ENCODE measurements at places on chromosomes 7 and 10. TPM values are rescaled to one million over a fixed set of nuclear protein-coding genes. Genes with fewer than 3 reads are reported as not detected.

DNA sequence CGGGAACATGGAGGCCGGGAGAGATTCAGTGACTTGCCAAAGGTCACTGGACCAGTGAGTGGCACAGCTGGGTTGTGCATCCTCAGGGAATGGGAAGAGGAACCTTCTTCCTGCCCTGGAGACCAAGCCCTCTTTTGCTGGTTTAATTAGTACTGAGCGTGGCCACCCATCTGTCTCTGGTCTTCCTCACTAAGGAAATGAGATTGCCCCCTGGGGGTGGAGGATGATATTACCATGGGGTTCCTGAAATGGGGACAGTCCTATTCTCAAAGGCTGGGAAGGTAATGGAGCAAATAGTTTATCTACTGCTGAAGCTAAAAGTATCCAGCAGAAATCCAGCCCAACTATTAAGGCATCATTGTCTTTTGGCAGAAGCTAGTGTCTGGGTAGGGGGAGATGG lies 98.6 kb upstream of the FGFR2 start:
- DNase-seq, result no peak

ZNF722 gene
- total RNA-seq, result not detected

ZNF736 gene
- 12.0 TPM for total RNA-seq

- no peak for DNase-seq
Measured at GRCh38 chr7:151327022-151327421, 14.6 kb upstream of the NUB1 start.

AKR1D1 gene
- not detected for total RNA-seq

BTBD16 gene
- 0.09 TPM for total RNA-seq

TRIM50 gene
- total RNA-seq, result not detected

DNA sequence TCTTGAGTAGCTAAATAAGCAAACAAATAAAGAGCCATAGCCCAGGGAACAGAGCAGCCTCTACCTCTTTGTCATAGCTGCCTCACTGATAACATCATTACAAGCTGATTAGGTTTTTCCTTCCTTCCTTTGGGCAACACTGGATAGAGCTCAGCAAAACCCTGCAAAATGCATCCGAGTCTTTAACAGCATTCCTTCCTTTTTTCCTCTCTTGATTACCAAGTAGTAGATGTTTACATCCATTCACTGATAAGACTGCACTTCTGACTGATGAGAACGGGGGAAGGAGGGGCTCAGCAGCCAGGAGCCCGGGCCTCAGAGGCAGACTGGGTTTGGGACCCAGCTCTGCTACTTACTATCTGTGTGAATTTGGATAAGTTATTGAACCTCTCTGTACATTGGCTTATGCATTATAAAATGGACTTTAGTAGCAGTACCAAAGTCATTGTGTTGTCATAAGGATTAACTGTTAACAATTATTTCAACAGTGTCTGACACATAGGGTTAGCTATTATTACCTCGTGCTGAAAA lies 214.2 kb downstream of the ANK3 start:
- DNase-seq, result peak; percentile 22

- peak; percentile 98 for DNase-seq
Measured at GRCh38 chr7:97117372-97118188, at the start of gene SDHAF3. Gene SDHAF3, plus strand, starts transcription at chr7:97117698. Its CDS starts 26 bp downstream, at chr7:97117724.

DNA sequence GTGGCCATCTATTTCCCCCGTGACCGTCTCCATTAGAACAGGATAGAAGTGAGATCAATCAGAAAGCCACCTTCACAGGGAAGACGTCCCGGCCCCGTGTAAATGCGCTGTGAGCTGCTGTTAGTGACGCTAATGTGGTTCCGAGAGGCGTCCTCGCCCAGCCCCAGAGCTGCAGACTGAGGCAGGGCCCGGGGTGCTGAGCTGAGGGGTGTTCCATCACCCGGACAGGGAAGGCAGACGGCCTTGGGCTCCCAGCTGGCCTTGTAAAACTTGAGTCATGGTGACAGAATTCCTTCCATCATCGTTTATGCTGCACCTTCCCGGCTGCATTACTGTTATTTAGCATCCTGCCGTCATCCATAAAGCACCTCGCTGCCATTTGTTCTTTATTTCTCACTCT lies 195.3 kb upstream of the CTBP2 start:
- no peak for DNase-seq

CYP26A1 gene
- total RNA-seq, result not detected

DNA sequence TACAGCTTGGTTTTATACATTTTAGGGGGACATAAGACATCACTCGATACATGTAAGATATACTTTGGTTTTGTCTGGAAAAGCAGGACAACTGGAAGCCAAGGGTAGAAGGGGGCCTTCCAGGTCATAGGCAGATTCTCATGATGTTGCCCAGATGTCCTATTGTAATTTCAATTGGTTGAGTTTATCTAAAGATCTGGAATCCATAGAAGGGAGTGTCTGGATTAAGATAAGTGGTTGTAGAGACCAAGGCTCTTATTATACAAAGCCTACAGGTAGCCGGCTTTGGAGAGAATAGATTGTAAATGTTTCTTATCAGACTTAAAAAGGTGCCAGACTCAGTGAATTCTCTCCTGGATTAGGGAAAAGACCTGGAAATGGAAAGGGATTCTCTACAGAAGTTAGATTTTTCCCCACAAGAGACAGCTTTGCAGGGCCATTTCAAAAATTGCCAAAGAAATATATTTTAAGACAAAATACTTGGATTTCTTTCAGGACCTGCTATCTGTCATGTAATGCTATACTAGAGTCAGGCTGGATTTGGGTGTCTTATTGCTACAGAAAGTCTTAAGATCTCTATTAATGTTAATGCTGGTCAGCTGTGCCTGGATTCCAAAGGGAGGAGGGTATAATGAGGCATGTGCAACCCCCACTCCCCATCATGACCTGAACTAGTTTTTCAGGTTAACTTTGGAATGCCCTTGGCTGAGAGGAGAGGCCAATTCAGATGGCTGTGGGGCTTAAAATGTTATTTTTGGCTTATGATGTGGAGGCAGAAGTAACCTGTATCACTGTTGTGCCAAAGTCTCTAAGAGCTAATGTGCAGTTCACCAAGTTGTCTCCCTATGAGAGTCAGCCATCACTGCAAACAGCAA lies 511.1 kb upstream of the C7orf33 start:
- DNase-seq, result no peak

- peak; percentile 86 for DNase-seq
Measured at GRCh38 chr7:130009848-130010688, 41.1 kb downstream of the ZC3HC1 start.

MMP21 gene
- total RNA-seq, result 0.09 TPM

DNA sequence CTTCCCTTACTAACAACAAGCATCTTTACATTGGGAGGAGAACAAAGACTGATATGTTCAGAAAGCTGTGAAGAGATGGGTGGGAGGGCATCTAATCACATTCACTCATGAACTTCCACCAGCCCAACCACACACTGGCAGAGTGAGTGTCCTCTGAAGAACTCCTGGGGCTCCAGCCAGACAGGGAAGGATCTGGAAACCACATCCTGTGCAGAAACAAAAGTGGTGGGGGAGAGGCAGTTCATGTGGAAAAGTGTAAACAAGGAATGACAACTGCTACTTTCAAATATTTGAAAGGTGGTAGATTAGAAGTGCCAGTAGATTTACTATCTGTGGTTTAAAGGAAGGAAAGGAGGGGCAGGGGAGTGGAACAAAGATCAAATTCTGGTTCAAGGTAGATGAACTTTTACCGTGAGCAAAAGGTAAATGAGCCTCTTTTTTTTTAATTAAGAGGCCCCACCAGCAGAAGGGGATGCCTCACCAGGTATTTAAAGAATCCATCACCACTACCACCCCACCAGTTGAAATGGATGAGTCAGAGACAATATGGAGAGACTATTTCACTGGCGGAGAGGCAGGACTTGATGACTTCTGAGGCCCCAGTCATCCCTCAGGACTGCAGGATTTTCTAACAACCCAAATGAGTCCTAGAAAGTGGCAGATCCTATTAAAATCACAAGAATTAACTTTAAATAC lies 34.5 kb downstream of the GOT1 start:
- peak; percentile 44 for DNase-seq

DNA sequence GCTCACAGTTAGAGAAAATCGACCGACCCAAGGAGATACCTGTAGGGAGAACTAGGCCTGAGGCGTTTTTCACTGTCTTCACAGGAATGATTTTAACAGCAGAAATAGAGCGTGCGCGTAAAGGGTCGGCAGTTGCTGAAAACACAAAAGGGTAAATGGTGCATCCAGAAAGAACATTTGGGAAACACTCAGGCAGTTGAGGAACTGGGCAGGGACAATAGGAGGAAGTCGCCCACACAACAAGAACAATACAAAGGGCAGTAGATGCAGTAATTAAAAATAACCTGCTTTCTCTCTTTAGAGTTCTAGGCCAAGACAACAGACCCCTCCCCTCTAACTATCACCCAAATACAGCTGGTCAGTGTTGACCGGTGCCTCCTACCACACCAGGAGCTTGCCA lies 126.6 kb downstream of the SORBS1 start:
- no peak for DNase-seq

LDB3 gene
- under 0.01 TPM for total RNA-seq

DNA sequence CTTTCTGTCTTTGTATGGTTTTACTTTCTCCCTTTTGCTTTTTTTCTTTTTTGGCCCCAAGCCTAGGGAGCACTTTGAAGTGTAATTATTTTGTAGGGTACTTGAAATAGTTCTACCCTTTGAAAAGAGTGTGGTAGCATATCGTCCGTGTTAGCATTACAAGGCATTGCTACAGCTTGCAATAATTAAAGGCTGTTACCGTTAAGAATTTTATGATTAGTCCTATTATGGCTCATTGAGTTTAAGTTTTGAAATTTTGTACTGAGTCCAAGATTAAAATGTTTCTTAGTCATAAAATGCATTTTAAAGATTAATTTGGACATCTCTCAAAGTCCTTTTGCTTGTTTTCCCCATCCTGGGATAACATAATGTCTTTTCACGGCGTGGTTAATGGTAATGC lies 490.0 kb upstream of the LRRN3 start:
- DNase-seq, result no peak

DNA sequence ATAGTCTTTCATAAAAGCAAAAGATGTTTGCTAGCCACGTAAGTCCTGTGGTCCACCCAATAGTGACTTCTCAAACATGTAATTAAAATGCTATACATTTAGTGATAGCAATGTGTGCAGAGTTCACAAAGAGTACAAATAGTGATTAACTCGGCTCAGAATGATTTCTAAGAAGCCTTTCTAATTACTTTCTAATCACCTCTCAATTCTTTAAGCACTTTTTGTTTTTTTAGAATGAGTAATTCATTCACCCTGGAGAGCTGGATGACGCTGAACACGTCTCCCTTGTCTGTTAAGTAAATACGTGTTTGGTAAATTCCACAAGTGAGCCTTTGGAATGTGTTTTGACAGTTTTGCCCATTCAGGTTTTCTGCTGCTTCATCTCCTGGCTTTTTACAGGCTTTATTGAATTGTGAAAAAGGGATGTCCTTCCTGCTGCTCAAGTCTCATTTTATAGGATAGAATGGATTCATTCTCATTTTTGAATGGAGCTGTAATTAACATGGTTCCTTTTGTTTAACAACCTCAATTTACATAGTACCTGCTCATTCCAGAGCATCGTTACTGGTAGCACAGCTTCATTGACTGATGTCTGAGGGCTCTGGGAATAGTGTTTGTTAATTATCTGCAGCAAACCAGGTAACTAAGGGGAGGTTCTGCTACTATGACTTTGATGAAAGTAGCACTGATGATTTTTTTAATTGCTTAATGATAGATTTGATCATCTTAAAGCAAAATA lies 212.1 kb downstream of the VTI1A start:
- DNase-seq, result no peak

TNS3 gene
- total RNA-seq, result 28.3 TPM

DNA sequence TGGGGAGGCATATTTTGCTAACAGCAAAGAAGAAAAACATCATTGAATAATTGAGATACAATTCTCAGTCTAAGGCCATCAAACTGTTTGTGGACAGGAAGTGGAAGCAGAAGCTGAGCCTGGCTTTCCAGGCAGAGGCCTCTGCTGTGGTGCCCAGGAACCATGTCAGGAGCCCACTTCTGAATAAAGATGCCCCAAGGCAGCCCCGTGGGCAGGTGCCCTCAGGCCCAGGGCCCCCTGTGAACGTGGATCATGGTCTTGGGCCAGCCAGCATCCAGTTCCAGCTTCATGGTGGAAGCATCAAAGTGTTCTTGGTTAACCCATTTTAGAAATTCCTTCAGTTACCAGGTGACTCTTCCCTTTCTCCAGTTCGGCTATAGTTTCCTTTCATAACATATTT lies 346.8 kb downstream of the PTPRN2 start:
- DNase-seq, result no peak

- DNase-seq, result no peak
Measured at GRCh38 chr10:54096892-54097291, 704.1 kb downstream of the PCDH15 start.

GRCh38 chr7:5679048-5679812 lies 102.2 kb downstream of the RNF216 start:
- no peak for DNase-seq

FAM180A gene
- total RNA-seq, result 2.5 TPM

DNA sequence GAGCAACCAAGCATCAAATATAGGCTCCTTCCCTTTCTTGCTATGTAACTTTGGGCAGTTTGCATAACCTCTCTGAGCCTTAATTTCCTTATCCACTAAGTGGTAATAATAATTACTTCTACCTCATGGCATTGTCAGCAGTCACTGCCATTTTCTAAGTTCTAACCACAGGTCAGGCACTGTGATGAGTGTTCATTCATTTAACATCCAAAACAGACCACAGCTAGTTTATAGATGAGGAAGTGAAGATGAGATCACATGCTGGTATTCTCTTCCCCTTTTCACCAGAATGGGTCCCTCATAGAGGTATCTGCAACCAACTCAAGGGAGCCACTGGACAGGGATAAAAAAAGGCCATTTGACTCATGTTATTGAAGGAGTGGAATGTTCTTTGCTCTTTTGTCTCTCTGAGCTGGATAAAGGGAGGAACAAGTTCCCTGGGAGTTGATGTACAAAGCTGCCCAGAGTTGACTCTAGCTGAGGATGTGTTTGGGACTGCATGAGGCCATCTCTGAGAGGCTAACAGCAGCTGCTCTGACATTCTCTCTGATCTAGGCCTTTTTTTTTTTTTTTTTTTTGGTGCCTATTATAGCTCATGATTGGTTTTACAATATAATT lies 65.0 kb downstream of the DNAJC12 start:
- DNase-seq, result no peak

GRCh38 chr10:10826125-10826524 lies 191.5 kb upstream of the CELF2 start:
- DNase-seq, result peak; percentile 94

LEP gene
- under 0.01 TPM for total RNA-seq

GRCh38 chr7:12596225-12596790 lies 25.8 kb downstream of the SCIN start:
- DNase-seq, result no peak

DNA sequence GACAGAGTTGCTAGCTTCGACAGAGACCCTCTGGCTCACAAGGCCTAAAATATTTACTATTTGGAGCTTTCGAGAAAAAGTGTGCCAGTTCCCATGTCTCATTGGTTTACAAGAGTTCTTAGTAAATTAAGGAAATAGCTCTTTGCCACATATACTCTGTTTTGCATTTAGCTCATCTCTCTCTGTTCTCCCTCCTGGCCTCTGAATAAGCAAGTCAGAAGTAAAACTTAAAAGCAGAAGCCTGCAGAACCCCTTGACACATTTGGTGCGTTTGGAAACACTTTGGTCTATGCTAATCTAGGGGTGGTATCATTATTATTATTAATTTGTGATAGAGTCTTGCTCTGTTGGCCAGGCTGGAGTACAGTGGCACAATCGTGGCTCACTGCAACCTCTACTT lies 6.4 kb downstream of the CARD11 start:
- DNase-seq, result no peak

- no peak for DNase-seq
Measured at GRCh38 chr10:96097865-96098264, 32.2 kb upstream of the ZNF518A start.

GRCh38 chr7:54888067-54888733 lies 129.2 kb upstream of the SEC61G start:
- no peak for DNase-seq

- no peak for DNase-seq
Measured at GRCh38 chr7:55474944-55475854, 97.1 kb downstream of the VOPP1 start.

Data from fibroblast of the aortic adventitia (primary cell).